ENCODE measurements at places on chromosomes 5 and 9.

GRCh38 chr9:91415290-91415689 lies 8.3 kb downstream of the NFIL3 start:
- no peak for DNase-seq

- no peak for DNase-seq
Measured at GRCh38 chr5:14235872-14236271, 92.7 kb downstream of the TRIO start.

GRCh38 chr5:146041180-146041789 lies 64.1 kb downstream of the PLAC8L1 start:
- DNase-seq: no peak

DNA sequence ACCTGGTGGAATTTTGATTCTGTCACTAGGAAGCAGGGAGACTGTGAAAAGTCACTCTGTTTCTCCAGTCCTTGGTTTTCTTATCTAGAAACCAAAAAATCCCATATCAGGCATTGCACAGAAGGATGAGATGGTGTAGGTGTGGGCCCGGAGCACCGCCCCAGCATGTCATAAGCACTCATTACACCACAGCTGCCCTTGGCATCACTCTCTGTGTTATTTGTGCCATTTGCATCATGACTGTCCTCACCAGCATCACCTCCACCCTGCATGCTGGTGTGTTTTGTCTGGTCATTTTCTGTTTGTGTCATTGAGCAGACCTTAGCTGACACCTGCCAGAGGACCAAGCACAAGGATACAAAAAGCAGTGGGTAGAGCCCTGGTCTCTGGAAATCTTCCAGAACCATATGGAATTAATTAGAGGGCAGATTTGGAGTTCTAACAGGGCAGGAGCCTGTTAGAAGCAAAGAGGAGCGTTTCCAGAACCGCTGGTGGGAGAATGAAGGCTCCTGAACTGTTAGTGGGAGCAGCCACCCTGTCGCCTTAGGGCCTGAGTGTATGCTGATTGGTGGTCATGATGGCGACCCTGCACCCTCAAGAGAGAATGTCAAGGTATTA lies 99.3 kb downstream of the AMBP start:
- no peak for DNase-seq

DNA sequence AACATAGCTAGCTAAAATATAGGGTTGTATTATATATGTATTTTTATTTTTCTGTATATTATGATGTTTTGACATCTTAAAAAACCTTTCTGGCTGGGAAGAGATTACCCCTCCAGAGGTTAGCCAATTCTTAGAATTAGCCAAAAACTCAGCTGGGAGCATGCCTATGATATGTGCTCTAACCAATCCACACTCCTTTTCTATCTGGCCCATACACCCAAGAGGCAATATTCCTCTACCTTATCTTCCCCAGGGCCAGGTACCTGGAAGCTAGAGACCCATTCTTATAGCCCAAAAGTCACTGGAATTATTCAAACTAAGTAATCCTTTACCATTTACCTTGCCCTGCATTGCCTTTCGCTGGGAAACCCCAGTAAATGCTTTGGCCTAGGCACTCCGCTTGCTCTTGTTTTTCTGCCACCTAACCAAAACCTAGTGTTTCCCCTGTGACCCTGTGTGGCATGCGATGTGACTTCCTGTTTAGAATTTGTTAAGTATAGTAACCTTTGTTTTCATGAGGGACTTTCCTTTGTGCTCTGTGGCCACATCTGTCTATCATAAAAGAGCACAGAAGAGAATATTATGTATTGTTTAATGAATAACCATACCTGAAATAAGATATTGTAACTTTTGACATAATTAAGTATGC lies 37.4 kb downstream of the CSNK1G3 start:
- DNase-seq: no peak

DNA sequence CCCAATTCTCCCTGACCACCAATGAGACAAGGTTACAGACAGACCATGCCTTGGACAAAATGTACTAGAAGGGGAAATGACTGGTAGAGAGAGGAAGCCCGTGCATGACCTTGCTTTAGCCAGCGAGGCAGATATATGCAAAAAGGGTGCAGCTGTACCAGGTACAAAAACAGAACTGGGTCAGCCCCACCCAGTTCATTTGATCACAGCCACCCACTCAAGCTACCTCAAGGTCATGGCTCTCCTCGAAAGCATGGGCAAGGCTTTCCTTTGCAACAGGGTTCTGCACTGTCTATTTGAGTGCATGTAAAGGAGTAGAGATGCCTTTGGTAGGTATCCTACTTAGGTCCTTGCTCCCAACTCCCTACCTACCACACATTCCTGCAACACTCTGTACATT lies 33.3 kb downstream of the TLE1 start:
- no peak for DNase-seq

DNA sequence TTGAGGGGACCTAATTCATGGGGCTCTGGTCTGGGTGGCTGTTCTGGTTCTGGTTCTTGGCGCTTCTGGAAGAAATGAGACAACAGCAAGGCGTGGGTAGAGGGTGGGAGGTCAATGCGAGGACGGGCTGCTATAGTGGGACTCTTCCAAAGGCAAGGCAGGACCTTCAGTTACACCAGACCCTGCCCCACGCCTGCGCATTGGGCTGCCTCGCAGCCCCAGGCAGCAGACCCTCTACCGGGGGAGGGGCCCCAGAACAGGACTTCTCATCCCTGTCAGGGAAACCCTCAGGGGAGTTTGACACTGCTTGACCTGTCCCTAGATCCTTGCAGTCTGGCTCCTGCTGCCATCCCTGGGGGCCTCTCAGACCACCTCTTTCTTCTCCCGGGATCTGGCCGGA lies 18.5 kb downstream of the CCDC69 start:
- DNase-seq: no peak

GRCh38 chr9:6128030-6128429 lies 87.6 kb upstream of the IL33 start:
- no peak for DNase-seq

- DNase-seq: peak; percentile 30
Measured at GRCh38 chr5:157820593-157821252, 38.2 kb downstream of the CLINT1 start.

DNA sequence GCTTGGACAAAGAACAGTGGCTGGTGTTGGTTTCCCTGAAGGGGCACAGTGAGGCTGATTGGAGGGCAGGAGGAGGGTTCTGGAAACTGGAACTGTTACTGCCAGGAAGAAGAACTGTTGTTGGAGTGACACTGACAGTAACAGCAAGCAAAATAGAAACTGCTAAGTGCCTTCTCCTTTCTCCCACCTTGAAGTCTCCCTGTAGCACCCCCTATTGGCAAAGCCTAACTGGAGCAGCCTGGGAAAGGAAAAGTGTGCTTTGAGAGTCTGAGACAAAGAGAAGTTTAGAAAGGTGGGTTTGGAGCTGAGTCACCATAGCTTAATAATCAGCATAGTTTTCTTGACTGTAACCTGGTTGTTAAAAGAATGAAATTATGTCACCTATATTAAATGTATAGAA lies 2.5 kb upstream of the TMEM174 start:
- peak; percentile 50 for DNase-seq

DNA sequence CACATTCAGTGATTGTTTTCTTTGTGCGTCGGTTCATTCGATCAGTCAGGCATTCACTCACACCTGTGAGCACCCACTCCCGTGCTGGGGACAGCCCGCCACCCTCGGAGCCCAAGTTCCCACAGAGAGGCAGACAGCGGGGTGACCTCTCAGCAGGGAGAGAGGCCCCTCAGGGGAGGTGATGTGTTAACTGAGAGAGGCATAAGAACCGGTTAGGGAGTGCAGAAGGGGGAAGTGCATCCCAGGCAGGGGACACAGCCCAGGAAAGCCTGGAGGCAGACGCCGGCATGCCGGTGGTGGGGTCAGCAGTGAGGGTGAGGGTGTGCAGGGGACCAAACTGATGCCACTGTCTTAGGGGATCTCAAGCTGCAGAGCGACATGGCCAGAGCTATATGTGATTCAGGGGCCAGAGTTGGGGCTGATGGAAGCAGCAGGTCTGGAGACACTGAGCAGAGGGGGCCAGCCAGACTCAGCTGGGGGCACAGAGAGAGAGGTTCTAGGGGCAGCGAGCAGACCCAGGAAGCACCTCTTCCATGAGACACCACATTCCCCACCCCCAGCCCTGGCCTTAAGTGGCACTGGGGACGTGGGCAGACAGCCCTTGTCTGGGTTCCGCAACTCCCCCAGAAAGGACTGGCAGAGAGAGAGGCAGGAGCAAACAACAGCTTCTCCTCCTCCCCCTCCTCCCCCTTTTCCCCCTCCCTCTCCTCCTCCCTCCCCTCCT lies 35.9 kb downstream of the HK3 start:
- no peak for DNase-seq

DNA sequence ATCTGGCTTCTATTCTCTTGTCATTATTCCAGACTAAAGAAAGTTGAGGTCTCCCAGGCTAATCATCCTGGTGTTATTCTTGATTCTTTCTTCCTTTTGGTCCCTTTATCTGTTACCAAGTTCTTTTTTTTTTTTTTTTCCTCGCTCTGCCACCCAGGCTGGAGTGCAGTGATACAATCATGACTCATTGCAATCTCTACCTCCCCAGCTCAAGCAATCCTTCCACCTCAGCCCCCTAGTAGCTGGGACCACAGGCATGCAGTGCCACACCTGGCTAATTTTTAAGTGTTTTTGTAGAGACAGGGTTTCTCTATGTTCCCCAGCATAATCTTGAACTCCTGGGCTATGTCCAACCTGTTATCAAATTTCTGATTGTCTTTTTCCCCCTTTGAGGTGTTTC lies 126.6 kb upstream of the DHFR start:
- no peak for DNase-seq

DNA sequence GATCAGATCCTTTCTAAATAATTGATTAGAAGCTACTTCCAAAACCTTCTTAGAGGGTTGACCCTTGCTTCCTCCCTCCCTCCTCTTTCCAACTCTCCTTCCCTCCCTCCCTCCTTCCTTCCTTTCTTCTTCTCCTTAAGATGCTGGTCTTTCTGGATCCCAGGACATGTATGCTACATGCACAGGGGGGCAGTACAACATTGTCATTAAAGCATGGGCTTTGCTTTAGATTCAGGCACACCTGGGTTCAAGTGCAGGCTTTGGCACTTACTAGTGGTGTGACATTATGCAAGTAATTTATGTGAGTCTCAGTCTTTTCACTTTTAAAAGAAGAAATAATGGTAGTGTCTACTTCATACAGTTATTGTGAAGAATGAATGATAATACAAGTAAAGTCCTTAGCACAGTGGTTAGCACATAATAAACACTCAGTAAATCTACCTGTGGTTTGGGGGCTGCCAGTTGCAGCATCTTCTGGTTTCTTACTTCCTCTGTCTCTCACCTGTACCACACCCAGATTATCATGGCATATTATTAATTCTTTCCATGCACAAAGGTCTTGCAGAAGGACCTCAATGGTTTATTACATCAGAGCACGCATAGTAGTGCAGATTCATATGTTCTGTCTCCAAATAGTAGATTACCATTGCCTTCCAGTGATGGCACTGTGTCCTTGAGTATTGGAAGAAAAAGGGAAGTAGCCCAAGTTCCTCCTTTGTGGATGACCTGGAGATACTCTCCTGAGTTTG lies 154.1 kb downstream of the ARHGAP26 start:
- DNase-seq: no peak

GRCh38 chr5:120788481-120788880 lies 324.4 kb downstream of the PRR16 start:
- DNase-seq: no peak
